ENCODE measurements at places on chromosomes 5 and 9. TPM values are rescaled to one million over a fixed set of nuclear protein-coding genes. Genes with fewer than 3 reads are reported as not detected.

Gene GPR151
- not detected for total RNA-seq

Gene NUDT12
- 0.20 TPM for total RNA-seq

Gene HSPA4
- total RNA-seq, result 88.2 TPM

Gene FBXO4
- 13.6 TPM for total RNA-seq

Gene RNF208
- total RNA-seq, result 2.5 TPM

Gene ZDHHC21
- total RNA-seq, result 7.5 TPM
